ENCODE measurements at places on chromosomes 7 and 10.

DNA sequence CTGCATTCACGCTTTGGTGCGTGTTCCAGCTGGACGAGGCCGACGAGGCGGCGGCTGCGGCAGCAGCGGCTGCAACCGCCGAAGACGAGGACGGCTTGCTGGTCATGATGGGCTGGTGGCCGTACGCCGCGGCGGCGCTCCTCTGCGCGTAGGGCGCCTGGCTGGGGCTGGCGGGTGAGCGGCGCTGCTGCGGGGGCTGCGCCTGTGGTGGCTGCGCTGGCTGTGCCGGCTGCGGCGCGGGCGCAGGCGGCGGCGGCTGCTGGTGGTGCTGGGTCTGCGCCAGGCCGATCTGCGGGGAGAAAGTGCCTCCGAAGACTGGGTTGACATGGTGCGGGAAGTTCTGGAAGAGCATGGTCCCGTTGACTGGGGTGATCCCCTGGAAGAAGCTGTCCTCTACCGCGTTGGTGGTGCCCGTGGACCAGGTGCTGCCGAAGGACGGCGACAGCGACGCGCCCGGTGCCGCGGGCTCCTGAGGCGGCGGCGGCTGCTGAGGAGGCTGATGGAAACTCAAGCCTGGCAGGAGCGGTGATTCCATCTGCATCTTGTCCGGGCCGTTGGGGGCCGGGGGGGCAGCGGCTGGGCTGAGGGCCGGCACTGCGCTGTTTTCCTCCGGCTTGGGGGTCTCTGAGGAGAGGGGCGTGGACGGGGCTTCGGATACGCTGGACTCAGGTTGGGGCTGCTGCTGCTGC lies 51.1 kb downstream of the CPEB3 start:
- DNase-seq = no peak

DNA sequence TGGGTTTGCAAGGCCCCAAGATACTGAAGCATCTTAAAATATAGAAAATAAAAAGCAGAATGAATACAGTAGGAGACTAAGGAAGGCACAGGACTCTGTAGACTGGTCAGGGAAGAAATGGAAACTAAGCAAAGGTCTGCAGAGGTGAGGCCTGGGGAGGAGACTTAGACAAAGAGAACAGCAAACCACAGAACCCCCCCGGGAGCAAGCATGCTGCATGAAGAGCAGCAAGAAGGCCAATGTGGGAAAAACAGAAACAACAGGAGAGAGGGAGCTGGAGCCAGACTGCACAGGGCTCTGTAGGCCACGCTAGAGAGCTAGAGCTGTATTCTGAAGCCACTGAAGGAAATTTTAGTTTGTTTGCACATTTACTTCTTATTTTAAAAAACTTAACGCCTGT lies 45.7 kb upstream of the ARID5B start:
- DNase-seq = no peak

DNA sequence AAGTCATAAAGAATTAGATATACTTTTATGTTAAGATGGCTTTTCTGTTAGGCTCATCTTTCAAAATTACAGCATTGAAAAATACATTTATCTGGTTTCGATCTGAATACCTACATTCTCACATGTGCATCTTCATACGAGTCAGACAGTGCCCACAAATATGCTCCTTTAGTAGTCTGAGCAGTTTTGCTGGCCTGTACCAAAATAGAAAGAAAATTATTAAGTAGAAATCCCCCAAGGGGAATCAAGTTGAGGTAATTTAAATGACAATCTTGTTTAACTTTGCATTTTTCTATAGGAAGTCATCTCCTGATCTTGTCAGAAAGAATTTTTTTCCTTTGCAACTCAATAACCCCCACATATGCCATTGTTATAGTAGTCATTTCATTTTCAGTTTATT lies 287.4 kb upstream of the SEMA3D start:
- DNase-seq = no peak

DNA sequence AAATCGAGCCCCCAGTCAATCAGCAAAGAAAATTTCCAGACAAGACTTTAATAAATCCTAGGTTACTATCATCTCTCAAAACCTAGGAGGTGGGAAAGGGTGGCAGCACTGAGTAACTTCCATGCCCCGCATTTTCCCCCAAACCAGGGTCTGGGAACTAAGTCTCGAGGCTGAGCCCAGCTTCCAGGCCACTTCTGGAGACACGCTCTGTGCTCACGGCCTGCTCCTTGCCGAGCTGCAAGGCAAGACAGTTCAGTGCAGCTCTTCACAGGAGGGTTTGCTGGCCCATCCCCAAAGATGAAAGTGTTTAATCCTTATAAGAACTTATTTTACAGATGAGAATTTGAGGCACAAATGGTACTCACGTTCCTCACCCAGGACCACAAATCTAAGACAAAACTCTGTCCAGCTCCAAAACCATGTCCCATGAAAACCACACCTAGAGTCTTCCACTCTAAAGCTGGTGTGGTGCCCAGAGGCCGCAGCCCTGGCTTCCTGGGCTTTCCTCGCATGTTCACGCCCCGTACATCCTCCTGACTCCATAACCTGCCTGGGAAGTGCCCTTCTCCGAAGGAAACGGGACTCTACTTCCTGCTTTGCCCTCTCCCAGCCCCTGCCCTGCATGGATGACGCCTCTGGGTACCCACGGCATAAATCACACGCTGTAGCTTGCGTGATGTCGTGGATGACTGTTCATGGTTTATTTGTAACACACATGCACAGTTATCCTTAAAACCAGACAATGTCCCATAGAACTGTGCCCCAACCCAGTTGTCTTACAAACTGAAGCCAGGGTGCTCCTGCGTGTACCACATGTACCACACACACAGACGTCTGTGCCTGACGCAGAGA lies 201.2 kb downstream of the DIP2C start:
- no peak for DNase-seq

GRCh38 chr10:21523557-21524008 lies 1.9 kb downstream of the SKIDA1 start:
- DNase-seq = no peak

- no peak for DNase-seq
These were observed 21.0 kb downstream of the BLNK start for GRCh38 chr10:96250349-96250748.

- DNase-seq = no peak
These were observed 666.8 kb downstream of the PARD3 start for GRCh38 chr10:34148305-34148657.

All from NCI-H2081 (cell line).